ENCODE measurements at places on chromosomes 4 and X. TPM values are rescaled to one million over a fixed set of nuclear protein-coding genes. Genes with fewer than 3 reads are reported as not detected.
A peak's percentile ranks its signal among the peaks of the same experiment; 100 is the strongest.

- H3K36me3 ChIP-seq: no peaks in the 10 kb centered on the region
- no peak overlapping the region for H3K4me3 ChIP-seq
- H3K4me1 ChIP-seq: no peaks in the 10 kb centered on the region
- no peak for DNase-seq
- H3K27ac ChIP-seq: no peak overlapping the region
These were observed 18.6 kb upstream of the CLNK start for GRCh38 chr4:10703156-10703555.

- no peaks in the 10 kb centered on the region for H3K36me3 ChIP-seq
- H3K4me1 ChIP-seq: no peaks in the 10 kb centered on the region
- no peak overlapping the region for H3K4me3 ChIP-seq
- no peaks in the 10 kb centered on the region for H3K27me3 ChIP-seq
- H3K27ac ChIP-seq: no peak overlapping the region
- DNase-seq: no peak
These were observed 29.9 kb downstream of the UPRT start for GRCh38 chrX:75303795-75304194.

- no peaks in the 10 kb centered on the region for H3K36me3 ChIP-seq
- H3K4me1 ChIP-seq: no peaks in the 10 kb centered on the region
- H3K27ac ChIP-seq: peak overlapping the region; percentile 68
- H3K27me3 ChIP-seq: no peaks in the 10 kb centered on the region
These were observed 201.9 kb upstream of the AGTR2 start for GRCh38 chrX:115968436-115969252.

DNA sequence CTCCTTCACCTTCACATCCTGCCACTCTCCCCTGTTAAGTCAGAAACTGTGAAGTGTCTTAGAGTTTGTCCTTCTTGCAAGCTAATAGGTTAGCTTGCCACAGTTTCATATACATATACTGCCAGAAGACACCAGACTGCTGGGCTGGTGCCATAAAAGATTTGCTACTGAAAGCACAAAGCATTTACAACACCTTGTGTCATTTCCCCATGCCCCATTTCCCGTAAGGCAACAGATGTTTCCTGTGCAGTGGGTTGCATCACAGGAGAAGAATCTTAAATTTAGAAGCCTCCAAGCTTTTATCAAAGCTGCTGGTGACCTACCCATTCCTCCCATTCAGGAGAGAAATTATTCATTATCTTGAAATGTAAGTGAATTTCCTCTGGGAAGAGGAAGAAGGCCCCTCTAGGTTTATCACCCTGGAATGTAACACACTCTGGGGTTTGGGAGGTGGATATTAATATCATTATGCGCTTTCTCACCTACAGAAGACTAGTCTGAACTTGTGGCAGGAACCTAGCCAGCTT lies 34.5 kb upstream of the RAB33B start:
- H3K4me3 ChIP-seq: no peak overlapping the region
- no peak for DNase-seq
- H3K36me3 ChIP-seq: no peaks in the 10 kb centered on the region
- H3K27me3 ChIP-seq: no peaks in the 10 kb centered on the region
- H3K4me1 ChIP-seq: no peaks in the 10 kb centered on the region

DNA sequence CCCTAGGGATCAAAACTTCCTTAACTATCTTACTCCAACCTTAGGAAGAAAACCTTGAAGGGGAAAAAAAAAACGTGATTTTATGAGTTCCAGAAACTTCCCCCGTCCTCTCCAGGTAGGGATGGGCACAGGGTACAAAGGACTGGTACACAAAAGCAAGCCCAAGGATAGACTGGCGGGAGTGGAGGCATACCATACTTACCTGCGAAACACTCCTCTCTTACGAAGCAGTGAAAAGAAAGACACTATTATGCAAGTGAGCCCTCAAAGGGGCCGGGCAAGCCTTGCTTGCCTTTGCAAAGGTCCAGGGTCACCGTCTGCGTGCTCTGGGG lies 651 bp downstream of the TSPAN6 start:
- H3K27ac ChIP-seq: peak overlapping the region; percentile 64
- peak overlapping the region; percentile 51 for H3K4me3 ChIP-seq
- H3K27me3 ChIP-seq: no peaks in the 10 kb centered on the region
- no peak for DNase-seq
- peaks cover 7% of the 10 kb centered on the region for H3K4me1 ChIP-seq
- H3K36me3 ChIP-seq: no peaks in the 10 kb centered on the region

DNA sequence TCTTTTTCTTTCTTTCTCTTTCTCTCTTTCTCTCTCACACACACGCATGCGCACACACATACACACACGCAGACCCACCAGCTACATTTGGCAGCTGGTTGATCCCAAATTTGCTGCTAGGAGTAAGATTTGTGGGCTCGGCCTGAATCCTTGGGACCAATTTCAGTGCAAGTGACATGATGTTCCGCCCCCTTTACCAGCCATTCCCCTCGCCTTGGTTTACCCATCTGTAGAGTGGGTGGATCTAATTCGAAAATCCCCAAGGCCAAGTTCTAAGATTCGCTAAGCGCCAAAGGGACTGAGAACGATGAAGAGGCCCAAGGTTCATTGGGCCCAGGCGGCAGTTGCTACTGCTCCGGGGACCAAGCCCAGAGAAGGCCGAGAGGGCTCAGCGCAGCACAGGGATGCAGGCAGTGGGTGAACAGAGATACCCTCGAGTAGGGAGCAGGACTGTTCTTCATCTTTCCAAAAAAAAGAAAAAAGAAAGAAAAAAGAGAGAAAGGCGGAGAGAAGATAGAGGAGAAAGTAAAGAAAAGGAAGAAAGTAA lies 5.8 kb downstream of the NKX3-2 start:
- peaks cover 19% of the 10 kb centered on the region for H3K4me1 ChIP-seq
- no peak for DNase-seq
- peaks cover 55% of the 10 kb centered on the region for H3K27me3 ChIP-seq

GRCh38 chr4:156762851-156763250 lies 208.7 kb downstream of the PDGFC start:
- DNase-seq: no peak
- no peaks in the 10 kb centered on the region for H3K36me3 ChIP-seq
- H3K4me1 ChIP-seq: peaks cover 5% of the 10 kb centered on the region
- H3K4me3 ChIP-seq: no peak overlapping the region

DNA sequence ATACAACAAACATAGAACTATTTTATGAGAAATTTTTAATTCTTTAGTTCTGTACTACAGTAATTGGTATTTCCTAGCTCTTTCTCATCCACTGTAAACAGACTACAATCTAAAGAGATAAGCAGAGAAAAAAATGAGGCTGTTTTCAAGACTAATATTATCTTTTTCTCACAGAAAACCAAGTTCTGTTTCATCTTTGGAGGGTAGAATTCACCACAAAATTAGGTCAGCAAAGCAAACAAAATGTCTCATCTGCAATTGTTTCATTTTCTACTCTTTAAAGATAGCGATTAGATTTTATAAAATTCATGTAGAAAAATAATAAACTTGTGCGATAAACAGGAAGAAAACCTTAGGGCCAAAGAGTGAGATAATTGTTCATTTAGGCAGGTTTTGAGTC lies 10.8 kb downstream of the APOO start:
- H3K4me3 ChIP-seq: no peak overlapping the region
- DNase-seq: no peak
- no peaks in the 10 kb centered on the region for H3K36me3 ChIP-seq

DNA sequence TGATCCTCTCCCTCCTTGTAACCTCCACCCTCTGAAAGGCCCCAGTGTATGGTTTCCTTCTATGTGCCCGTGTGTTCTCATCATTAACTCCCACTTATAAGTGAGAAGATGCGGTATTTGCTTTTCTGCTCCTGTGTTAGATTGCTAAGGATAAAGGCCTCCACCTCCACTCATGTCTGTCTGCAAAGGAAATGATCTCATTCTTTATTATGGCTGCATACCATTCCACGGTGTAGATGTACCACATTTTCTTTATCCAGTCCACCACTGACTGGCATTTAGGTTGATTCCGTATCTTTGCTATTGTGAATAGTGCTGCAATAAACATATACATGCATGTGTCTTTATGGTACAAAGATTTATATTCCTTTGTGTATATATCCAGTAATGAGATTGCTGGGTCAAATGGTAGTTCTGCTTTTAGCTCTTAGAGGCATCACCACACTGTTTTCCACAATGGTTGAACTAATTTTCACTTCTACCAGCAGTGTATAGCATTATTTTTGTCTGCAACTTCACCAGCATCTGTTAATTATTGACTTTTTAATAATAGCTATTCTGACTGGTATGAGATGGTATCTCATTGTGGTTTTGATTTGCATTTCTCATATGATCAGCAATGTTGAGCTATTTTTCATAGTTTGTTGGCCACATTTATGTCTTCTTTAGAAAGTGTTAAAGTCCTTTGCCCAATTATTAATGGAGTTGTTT lies 1030.9 kb downstream of the FSTL5 start:
- H3K4me1 ChIP-seq: no peaks in the 10 kb centered on the region
- H3K27me3 ChIP-seq: no peaks in the 10 kb centered on the region
- no peak for DNase-seq
- no peaks in the 10 kb centered on the region for H3K36me3 ChIP-seq

- peak within 1 kb of the TSS; percentile 87 for H3K27ac ChIP-seq
- H3K4me3 ChIP-seq: peak within 1 kb of the TSS; percentile 34
- peaks cover 21% of the 10 kb centered on the region for H3K4me1 ChIP-seq
- peak; percentile 86 for DNase-seq
These were observed at the start of gene PAK3 for GRCh38 chrX:111095974-111096895. Gene PAK3, plus strand, starts transcription at chrX:111096191. Its CDS starts 26,913 bp downstream, at chrX:111123104.

DNA sequence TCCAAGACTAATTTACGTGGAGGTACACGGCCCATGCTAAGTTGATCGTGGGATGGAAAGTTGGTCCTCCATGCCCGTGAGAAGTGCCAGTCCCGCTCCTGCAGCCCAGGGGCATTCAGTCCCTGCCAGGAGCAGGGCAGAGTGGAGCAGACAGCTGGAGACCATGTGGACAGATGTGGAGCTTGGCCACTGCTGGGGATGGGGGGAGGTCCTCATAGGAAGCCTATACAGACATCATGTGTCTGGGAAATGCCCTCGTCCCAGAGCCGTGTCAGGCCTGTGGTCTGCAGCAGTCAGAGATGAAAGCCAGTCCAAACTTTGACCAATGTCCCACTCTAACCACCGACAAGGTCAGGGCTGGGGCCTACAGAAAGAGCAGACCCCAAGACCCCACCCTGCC lies 118.4 kb downstream of the CPZ start:
- DNase-seq: no peak
- H3K36me3 ChIP-seq: no peaks in the 10 kb centered on the region
- no peak overlapping the region for H3K27ac ChIP-seq
- no peaks in the 10 kb centered on the region for H3K27me3 ChIP-seq
- H3K4me3 ChIP-seq: no peak overlapping the region

GRCh38 chr4:56818797-56819196 lies 2.7 kb downstream of the SPINK2 start:
- H3K36me3 ChIP-seq: no peaks in the 10 kb centered on the region
- no peaks in the 10 kb centered on the region for H3K27me3 ChIP-seq
- no peak overlapping the region for H3K4me3 ChIP-seq
- DNase-seq: no peak

DNA sequence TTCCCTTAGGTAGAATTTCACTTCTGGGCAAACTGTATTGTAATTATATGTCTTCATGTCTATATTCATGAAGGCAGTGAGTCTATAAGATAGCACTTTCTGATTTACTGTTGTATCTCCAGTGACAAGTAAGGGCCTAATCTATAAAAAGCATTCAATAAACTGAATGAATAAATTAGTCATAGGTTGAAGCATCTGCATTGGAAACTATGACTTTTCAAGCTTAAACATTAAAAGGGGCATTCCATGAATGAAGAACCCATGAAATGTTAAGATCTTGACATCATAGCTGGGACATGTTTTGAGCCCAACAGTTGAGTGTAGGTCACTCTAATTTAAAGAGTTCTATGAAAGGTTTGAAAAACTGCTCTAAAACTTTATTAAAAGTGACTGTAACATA lies 159.3 kb upstream of the LCORL start:
- no peak for DNase-seq
- no peaks in the 10 kb centered on the region for H3K36me3 ChIP-seq
- no peak overlapping the region for H3K27ac ChIP-seq
- no peaks in the 10 kb centered on the region for H3K4me1 ChIP-seq
- H3K27me3 ChIP-seq: no peaks in the 10 kb centered on the region

DNA sequence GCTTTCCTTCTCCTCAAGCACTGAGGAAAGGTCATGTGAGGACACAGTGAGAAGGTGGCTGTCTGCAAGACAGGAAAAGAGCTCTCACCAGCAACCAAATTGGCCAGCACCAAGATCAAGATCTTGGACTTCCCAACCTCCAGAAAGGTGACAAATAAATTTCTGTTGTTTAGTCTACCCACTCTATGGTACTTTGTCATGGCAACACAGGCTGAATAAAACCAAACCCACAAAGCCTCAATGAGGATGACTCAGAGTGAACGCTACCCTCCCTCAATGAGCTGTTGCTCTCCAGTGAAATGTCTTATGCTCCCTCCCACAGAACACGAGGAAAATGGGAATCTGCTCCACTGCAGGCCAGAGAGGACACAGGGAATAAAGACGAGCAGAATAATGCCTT lies 244.1 kb downstream of the RAB28 start:
- DNase-seq: no peak
- H3K36me3 ChIP-seq: no peaks in the 10 kb centered on the region
- H3K27me3 ChIP-seq: no peaks in the 10 kb centered on the region
- H3K4me3 ChIP-seq: no peak overlapping the region
- no peak overlapping the region for H3K27ac ChIP-seq

DNA sequence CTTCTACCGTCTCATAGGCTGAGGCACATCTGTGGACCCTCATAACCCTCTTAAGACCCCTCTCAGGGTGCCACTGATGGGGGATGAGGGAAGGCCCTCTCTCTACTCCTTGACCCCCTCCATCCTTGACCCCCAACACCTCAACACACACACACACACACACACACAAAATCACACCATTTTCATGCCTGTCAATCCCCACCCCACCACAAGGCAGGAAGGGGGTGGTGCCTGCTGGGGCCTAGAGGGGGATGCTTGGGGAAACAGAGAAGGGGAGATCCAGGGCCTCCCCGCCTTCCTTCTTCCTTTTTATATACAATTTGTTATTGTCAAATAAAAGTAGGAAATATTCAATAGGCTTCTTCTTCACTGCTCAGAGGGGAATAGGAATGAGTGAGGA lies 1.2 kb upstream of the EBP start:
- no peak overlapping the region for H3K4me3 ChIP-seq
- no peaks in the 10 kb centered on the region for H3K36me3 ChIP-seq
- no peak overlapping the region for H3K27ac ChIP-seq
- no peak for DNase-seq
- H3K27me3 ChIP-seq: no peaks in the 10 kb centered on the region
- peaks cover 8% of the 10 kb centered on the region for H3K4me1 ChIP-seq

DNA sequence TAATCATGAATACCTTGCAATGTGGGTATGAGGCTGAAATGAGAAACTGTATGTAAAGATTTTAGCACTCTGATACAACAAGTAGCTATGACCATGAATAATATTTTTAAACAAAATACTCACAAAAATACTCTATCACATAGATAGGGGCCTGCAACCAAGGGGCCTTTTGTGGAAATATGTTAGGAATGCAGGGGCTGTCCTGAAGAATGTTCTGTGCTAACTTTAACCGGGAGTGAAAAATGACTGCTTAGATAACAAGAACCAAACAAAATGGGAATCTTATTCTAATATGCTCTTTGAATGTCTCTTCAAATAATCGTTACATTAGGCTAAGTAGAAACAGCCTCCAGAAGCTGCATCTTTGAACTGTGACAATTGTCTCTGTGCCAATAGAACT lies 37.9 kb upstream of the GYPA start:
- no peak for DNase-seq
- no peaks in the 10 kb centered on the region for H3K4me1 ChIP-seq
- no peaks in the 10 kb centered on the region for H3K36me3 ChIP-seq
- H3K4me3 ChIP-seq: no peak overlapping the region
- no peak overlapping the region for H3K27ac ChIP-seq

Gene COL4A5
- 2.3 TPM for total RNA-seq

Gene TIMM8A
- 5.7 TPM for total RNA-seq

Gene GLOD5
- total RNA-seq: not detected

Gene GYPA
- total RNA-seq: not detected

Gene ADH1A
- 0.26 TPM for total RNA-seq

Gene GPM6B
- total RNA-seq: under 0.01 TPM

Gene LINC00632
- 88.3 TPM for total RNA-seq

Gene WNK3
- total RNA-seq: 1.6 TPM

Gene CACNA1F
- total RNA-seq: not detected

Gene GRIA3
- 0.99 TPM for total RNA-seq
